ENCODE measurements at places on chromosomes 1 and 21.

DNA sequence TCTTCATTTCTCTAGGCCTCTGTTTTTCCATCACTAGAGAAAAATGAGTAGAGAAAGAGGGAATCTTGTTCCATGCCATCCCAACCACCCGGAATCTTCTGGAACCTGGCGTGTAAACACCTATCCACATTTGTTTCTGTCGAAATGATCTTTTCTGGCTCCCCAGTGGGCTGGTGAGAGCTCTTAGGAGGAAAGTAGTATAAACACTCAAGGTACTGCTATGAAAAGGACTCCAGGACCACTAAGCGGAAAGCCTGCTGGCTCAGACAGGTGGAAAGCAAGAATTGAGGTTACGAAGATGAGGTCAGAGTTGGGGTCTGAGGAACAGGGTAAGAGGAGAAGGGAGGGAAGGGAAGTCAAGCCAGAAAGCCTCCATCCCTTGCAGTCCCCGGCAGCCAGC is 90.8 kb downstream of the PLXNA2 start:
- DNase-seq, result no peak

DNA sequence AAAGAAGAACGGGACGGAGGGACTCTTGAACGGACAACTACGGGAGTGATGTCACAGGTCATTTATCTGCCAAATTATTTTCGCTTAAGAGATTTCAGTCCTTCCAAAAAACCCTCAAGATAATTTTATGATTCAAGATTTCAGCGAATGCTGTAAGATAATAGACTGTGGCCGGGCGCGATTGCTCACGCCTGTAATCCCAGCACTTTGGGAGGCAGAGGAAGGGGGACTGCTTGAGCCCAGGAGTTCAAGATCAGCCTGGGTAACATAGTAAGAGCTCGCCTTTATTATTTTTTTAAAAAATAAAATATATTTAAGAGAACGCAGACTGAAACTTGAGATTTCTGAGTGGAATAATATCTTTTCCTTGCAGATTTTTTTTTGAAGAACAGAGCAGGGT is 609 bp downstream of the RWDD2B start:
- DNase-seq, result no peak

DNA sequence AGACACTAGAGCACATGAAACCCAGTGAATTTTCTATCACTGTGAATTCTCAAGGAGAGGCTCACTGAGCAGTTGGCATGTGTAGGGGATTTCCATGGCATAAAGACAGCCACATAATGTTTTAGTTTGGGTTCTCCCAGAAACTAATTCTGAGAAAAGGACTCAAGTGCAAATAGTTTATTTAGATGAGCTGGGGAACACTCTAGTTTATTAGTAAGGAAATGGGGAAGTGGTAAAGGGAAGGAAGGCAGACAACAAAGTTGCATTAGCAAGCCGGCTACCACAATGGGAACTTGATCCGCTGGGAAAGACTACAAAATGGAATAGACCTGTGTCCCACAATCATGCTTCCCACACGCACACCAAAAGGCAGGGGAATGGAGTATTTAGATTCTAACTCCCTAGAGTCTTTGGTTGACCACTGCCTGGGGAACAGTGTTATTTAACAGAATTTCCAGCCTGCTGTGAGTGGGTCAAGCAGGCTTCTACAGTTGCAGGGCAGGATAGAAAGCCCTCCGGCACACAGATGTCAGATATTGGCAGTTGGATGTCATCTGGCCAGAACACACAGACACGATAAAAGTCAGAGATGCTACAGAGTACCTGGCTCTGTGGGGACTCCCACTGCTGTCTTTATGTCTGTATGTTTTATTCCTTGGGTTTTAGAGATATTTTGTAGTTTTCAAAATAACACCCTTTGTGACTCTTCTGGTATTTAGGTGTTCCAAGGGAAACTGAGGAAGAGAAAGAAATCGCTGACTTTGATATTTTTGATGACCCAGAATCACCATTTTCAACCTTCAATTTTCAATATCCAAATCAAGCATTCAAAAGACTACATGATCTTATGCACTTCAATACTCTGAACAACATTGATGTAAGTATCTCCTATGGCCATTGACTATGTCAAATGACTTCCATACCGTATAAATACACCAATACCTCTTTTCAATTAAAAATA is 150.1 kb downstream of the PLA2G4A start:
- DNase-seq, result no peak

DNA sequence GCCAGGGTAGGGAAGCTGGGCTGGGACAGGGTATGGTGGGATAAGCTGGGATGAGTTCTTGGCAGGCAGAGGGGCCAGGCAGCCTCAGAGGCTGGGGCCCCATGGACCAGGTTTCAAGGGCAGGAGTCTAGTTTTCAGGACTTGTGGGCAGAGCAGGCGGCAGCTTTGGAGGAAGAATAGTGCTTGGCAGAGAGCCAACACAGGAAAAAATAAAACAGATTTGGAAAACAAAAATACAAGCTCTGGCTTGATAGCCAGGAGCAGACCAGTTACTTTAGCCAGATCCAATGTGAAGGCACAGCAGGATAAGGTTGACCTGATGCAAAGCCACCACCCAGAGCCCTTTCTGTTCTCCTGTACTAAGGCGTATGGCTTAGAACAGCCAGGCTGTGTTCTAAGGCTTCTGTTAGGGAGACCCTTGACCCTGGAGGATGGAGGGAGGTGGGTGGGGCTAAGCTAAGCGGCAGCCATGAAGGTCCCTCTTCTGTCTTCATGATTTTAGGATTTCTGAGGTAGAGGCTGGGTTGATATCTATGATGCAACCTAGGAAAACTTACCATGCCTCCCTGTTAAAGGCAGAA is 5.5 kb downstream of the TRAF5 start:
- no peak for DNase-seq

DNA sequence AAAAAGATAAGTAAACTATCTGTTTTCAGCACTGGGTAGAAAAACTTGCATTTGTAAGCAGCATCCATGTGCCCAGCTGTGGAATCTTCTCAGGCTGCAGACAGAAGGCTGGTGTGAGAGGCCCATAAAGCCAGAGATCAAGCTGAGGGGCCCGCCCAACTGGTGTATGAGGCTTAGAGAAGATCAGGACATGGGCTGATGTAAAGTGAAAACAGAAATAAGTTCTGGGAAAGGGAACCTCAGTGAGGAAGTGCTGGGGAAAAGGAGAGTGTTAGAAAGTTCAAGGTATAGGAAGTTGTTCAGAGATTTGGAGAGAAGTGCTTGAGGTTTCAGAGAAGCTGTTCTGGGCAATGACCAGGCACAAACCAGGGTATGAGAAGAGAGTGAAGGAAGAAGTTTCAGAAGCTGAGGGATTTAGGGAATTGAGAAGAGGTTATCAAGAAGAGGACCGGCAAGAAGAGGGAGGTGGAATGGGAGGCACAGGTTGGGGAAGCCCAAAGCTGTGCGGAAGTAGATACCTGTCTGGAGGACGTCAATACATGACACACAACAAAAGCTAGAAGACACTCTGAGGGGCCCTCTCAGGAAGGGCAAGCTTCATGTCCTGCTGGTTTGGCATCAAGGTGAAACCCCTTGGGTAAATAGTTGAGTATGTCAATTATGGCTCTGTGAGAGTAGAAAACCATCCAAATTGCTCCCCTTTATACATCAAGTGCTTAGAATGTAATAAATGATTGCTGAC is 2.7 kb upstream of the CD5L start:
- DNase-seq, result no peak

GRCh38 chr1:86965012-86965826 is 50.8 kb downstream of the HS2ST1 start:
- no peak for DNase-seq

DNA sequence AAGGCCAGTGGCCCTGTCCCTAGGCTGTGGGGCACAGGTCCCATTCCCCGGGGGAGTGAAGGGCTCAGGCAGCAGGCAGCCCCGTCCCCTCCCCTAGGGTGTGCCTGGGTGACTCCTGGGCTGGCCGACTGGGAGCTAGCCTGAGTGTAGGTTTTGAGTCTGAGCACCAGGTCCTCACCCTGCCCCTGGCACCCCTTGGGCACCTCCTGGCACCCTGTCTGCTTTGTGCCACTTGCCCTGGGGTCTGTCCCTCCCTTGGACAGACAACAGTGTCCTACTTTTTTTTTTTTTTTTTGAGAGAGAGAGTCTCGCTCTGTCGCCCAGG is 24.2 kb downstream of the RRP1 start:
- DNase-seq, result no peak

GRCh38 chr1:169623132-169623926 is 6.6 kb downstream of the SELP start:
- no peak for DNase-seq

- no peak for DNase-seq
Measured at GRCh38 chr1:31703431-31704270, at the start of gene COL16A1. Gene COL16A1 (minus strand): TSS chr1:31704017. CDS start chr1:31702193, 1,824 bp downstream.

DNA sequence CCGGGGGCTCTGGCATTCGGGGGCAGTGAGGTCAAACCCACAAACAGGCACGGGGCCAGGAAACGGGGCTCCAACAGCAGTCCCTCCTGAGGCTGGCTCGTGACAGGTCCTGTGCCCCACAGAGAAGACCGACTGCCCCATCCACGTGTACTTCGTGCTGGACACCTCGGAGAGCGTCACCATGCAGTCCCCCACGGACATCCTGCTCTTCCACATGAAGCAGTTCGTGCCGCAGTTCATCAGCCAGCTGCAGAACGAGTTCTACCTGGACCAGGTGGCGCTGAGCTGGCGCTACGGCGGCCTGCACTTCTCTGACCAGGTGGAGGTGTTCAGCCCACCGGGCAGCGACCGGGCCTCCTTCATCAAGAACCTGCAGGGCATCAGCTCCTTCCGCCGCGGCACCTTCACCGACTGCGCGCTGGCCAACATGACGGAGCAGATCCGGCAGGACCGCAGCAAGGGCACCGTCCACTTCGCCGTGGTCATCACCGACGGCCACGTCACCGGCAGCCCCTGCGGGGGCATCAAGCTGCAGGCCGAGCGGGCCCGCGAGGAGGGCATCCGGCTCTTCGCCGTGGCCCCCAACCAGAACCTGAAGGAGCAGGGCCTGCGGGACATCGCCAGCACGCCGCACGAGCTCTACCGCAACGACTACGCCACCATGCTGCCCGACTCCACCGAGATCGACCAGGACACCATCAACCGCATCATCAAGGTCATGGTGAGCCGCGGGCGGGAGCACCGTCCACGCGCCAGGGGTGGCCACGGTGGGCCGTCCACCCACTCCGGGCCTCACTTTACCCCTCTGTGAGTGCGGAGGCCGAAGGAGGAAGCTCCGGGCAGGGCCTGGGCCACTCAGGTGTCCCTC is 14.2 kb downstream of the COL6A2 start:
- no peak for DNase-seq

- DNase-seq, result no peak
Measured at GRCh38 chr21:39452970-39453342, 1.2 kb downstream of the SH3BGR start.

DNA sequence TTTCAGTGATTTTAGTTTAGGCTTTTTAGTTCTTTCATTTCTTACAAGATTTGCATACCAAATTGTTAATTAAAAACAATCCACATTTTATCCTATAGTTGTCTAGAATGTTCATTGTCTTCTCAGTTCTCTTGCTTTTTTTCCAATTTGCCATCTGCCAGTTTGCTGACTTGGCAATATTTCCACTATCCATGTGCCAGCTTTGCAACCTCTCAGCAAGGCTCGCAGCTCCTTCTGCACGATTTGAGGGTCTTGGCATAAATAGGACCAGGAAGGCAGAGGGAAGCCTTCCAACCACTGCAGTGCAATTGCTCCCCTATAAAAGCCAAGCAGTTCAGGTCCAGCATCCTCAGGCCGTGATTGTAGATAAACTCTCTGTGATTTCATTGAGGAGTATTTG is 306.8 kb upstream of the FMN2 start:
- no peak for DNase-seq

- DNase-seq, result no peak
Measured at GRCh38 chr1:26602378-26602959, 72.9 kb downstream of the RPS6KA1 start.

DNA sequence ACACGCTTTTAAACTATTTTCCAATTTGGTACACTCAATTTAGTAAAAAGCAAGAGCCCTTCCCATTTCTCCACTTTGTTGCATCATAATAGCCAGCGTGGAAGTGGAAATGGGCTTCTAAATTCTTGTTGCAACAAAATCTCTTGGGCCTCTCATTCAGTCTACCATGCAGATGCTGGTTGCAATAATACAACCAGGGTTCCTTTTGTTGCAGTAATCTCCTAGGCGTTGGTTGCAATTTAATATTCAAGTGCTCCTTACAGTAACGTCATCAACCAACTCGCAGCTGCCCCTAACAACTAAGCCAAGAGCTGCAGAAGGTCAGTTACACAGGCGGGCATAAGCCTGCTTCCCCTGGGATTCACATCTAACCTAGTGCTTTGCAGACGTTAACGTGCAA is 2.7 kb upstream of the HDGF start:
- no peak for DNase-seq

DNA sequence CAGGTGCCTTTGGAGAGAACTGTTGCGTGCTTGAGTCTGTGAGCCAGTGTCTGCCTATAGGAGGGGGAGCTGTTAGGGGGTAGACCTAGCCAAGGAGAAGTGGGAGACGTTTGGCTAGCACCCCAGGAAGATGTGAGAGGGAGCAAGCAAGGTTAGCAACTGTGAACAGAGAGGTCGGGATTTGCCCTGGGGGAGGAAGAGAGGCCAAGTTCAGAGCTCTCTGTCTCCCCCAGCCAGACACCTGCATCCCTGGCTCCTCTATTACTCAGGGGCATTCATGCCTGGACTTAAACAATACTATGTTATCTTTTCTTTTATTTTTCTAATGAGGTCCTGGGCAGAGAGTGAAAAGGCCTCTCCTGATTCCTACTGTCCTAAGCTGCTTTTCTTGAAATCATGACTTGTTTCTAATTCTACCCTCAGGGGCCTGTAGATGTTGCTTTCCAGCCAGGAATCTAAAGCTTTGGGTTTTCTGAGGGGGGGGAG is 2.4 kb downstream of the BTG2 start:
- no peak for DNase-seq

- DNase-seq, result no peak
Measured at GRCh38 chr1:184473176-184473966, 86.5 kb downstream of the C1orf21 start.

DNA sequence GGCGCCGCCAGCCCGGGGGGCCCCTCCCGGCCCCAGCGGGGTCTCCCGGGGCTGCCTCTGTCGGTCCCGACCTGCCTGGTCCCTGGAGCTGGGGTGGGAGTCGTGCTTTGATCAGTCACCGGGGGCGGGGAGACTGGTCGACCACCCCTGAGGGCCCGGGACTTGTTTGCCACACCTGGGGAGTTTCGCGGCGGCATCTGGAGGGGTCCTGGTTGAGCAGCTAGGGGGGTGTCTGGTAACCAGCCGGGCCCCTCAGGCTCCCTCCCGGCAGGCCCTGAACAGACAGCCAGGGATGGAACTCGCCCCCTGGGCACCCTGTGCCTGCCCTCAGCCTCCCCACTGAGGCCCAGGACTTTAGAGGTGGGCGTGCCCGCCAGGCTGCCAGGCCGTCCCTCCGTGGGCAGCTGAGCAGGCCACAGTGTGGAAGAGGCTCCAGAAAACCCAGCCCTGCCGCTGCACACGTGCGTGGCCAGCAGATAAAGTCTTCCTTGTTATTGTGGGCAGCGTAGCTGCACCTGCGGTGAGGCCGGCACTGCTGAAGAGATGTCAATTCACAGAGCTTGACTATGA is 13.3 kb upstream of the SAMD11 start:
- DNase-seq, result no peak

- DNase-seq, result no peak
Measured at GRCh38 chr21:44395260-44395659, 41.8 kb downstream of the TRPM2 start.

Measured in cortex of kidney (tissue), 1 donor.